Fibroblast of the conjunctiva (primary cell): ENCODE measurements at places on chromosomes 2 and 18.

DNA sequence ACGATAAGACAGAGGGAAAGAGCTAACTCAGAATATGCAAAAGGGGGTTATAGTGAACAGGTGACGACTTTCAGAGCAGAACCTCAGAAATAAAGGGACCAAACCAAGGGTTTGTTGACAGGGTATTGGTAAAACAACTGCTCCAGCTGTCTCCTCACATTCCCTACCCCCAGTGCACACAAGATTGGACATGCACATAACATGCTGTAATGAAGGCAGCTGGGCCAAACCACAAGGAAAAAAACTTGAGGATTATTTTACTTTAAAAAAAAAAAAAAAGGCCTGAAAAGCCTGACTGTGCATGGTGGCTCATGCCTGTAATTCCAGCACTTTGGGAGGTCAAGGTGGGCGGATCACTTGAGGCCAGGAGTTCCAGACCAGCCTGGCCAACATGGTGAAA, 3.5 kb downstream of the RBM43 start:
- peak; percentile 65 for DNase-seq

DNA sequence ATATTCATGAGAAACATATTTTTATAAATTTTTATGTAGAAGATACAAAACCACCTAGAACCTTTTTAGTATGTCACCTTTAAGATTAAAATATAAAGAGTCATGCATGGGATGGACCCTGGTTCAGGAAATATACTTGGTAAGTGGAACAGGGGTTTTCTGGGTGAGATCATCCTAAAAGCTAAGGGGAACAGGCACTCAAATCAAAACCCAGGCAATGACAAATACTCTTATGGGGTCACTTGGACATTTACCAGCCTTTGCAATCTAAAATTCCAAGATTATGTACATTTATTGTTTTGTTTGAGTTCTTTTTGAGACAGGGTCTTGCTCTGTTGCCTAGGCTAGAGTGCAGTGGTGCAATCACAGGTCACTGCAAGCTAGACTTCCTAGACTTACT, 65.8 kb downstream of the SGPP2 start:
- no peak for DNase-seq

DNA sequence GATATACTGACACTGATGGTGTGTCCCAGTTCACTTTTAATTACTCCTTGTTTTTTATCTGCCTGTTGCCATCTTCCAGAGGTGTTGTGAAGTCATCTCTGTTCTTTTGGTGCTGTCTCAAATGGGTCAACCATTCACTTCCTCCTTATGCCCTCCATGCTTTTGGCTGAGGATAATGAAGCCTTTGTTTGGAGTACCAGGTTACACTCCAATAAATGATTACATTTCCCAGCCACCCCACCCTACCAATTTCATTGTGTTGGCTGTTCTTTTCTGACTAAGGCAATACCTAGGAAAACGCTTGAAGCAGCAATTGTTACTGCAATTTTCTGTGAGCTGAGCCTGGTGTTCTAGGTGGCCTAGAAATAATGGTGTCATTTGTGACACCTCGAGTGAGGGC, 29.8 kb upstream of the ACTG2 start:
- DNase-seq, result no peak

GRCh38 chr2:3678212-3678611, 20.2 kb downstream of the ALLC start:
- no peak for DNase-seq

DNA sequence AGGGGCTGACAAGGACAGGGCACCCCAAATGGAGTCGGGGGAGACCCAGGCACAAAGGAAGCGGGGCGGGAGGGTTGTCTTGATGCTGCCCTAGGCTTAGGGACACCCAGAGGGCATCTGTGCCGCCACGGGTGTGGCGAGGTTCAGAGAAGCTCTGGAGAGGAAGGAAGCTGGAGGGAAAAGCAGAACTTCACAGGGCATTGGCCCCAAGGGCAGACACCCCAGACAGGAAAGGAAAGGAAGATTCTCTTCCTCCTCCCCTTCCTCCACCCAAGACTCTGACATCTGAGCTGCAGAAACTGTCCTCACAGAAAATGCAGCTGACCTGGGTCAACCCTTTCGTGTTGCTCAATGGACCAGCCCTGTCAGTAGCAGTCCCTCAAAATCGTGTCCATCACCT, 25.6 kb downstream of the DNMT3A start:
- no peak for DNase-seq

- DNase-seq, result no peak
Observed at GRCh38 chr18:79521416-79522205, 125.9 kb downstream of the NFATC1 start.

DNA sequence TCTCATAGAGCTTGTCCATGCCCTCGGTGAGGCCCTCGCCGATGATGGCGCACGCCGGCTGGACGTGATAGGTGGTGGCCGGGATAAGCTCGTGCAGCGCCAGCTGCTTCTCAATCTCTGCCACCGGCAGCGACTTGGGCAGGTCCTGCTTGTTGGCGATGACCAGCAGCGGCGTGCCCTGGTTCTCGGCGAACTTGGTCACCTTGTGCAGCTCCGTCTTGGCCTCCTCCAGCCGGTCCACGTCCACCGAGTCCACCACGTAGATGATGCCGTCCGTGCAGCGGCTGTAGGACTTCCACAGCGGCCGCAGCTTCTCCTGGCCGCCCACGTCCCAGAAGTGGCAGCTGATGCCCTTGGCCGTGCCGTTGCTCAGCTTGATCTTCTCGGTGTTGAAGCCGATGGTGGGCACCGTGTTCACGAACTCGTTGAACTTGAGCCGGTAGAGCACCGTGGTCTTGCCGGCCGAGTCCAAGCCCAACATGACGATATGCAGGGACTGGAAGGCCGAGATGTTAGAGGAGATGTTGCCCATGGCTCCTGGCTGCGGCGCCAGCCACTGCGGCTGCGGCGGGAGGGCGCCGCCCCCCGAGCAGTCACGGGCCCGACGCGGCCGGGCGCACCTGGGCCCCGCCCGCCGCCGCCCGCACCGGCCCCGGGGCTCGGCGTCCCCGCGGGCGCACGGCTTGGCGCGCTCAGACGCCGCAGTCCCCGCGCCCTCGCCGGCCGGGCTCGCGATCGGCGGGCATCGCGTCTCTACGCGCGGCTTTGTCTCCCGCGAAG, 636 bp downstream of the ARL4C start:
- DNase-seq, result no peak

- DNase-seq, result no peak
Observed at GRCh38 chr2:130186391-130186790, 4.3 kb downstream of the MZT2B start.

DNA sequence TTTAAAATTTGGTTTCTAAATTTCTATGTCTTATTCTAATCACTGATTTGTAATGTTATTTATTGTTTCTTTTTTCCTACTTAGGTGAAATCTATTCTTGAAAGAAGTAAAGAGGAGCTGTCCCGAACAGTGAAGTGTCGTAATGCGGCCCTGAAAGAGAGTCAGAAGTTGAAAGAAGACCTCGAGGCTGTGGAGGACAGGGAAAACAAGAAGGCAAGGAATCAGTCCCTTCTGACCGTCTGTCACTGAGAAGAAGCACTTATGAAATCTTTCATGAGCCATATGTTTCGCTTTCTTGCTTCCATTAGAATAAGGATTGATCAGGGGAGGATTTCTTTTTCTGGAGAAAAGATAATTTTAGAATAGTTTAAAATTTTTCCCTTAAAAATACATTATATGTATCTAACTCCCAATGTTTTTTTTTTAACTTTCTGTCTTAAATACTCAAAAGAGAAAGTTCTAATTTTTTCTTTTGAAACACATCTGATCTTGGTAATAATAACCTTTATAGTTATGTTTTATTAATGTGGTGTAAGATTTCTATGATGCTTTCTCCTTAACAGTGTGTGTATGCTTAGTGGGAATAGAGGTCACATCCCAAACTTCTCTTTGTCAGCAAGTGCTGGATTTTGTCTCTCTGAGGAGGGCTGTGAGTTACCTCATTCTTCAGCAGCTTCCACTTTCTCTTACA, 79.0 kb downstream of the CCDC150 start:
- DNase-seq, result no peak

DNA sequence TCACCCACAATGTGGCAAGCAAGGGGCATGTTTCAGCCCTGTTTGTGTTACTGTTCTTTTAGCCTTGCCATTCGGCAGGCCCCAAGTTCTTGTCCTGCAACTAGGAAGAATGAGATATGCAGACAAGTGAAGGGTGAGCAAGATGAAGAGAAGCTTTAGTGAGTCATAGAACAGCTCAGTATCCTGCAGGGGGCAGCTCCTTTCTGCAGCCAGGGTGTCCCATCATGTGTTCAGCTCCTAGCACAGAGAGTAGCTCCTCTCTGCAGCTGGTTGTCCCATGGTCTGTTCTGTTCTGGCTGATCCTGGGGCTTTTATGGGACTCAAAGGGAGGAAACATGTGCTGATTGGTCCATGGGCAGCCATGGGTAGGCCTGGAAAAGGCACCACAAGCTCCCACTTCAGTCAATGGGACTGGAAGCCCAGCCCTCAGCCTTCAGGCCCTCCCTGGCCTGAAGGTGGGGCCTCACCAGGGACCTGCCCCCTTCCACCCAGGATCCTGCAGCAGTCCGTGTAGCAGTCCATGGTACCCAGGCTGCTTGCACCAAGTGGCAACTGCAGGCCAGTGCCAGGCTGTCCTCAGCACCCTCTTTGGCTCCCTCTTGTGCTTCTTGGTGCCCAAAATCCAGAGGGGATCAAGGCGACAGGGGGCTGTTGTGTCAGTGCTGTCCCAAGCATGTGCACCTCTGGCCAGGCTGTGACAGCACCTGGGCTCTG, 326.4 kb downstream of the NR4A2 start:
- DNase-seq, result no peak

- DNase-seq, result no peak
Observed at GRCh38 chr2:203470371-203470770, 64.7 kb downstream of the RAPH1 start.

DNA sequence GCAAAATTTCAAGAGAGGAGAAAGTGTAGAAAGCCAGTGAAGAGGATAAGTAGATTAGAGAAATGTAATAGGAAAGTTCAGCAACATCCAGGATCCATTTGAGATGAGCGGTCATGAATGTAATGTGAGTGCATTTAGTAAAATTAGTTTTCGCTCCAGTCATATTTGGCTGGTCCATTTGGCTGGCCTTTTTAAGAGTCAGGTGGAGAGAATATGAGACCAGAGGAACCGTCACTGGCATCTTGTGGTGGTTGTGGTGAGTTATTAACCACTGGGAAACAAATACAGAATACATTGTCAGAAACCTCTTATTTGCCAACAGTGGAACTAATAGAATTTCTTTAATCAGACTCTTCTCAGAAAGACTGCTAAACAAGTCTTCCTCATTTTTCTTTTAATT, 1064.3 kb upstream of the CDH2 start:
- DNase-seq, result no peak
